Nasal cavity respiratory epithelium epithelial cell of viscerocranial mucosa (primary cell): ENCODE measurements at places on chromosomes 2 and 18. TPM values are rescaled to one million over a fixed set of nuclear protein-coding genes. Genes with fewer than 3 reads are reported as not detected.

CD8B2 gene
- total RNA-seq = not detected in 2 replicates

EGR4 gene
- total RNA-seq = not detected in 2 replicates

CCDC93 gene
- total RNA-seq = 18.8 and 39.5 TPM in 2 replicates

B3GNT7 gene
- total RNA-seq = under 0.01 and 1.3 TPM in 2 replicates

RGPD5 gene
- 21.7 and 28.0 TPM in 2 replicates for total RNA-seq

IL1B gene
- total RNA-seq = 176 and 257 TPM in 2 replicates

CNDP1 gene
- not detected in 2 replicates for total RNA-seq

C2orf92 gene
- 1.0 and 3.1 TPM in 2 replicates for total RNA-seq

REEP1 gene
- under 0.01 TPM in 1 of 2 replicates, not detected in the other for total RNA-seq

CUL3 gene
- total RNA-seq = 105 and 119 TPM in 2 replicates

SP9 gene
- total RNA-seq = not detected in 2 replicates

FOXD4L1 gene
- total RNA-seq = under 0.01 and 0.21 TPM in 2 replicates

RNF125 gene
- total RNA-seq = 1.7 and 2.3 TPM in 2 replicates

KLHL14 gene
- total RNA-seq = not detected in 2 replicates

PTPRM gene
- 27.7 and 87.1 TPM in 2 replicates for total RNA-seq
